Esophagus muscularis mucosa (tissue), 4 donors: ENCODE measurements at places on chromosomes 3 and 15. TPM values are rescaled to one million over a fixed set of nuclear protein-coding genes. Genes with fewer than 3 reads are reported as not detected.

GRCh38 chr15:70204652-70205051 lies 106.9 kb upstream of the TLE3 start:
- no peak for DNase-seq

DNA sequence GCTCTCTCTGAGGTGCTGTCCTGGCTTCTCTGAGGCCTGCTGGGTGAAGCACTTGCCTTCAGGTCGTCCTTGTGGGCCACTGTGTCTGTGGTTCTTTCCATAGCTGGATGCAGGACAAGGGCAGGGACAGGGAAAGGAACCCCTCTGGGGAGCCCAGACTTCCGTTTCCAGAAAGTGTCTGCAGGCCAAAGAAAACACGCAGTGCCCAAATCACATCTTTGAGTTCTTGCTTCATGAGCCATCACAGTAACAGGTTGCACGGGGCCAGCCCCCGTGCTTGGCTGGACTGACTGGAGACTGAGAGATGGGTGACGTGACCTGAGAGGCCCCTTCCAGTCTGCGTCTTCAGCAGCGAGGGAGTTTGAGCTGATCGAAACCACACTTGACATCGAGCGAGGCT lies 115.8 kb downstream of the GABRG3 start:
- peak; percentile 89 for DNase-seq

DNA sequence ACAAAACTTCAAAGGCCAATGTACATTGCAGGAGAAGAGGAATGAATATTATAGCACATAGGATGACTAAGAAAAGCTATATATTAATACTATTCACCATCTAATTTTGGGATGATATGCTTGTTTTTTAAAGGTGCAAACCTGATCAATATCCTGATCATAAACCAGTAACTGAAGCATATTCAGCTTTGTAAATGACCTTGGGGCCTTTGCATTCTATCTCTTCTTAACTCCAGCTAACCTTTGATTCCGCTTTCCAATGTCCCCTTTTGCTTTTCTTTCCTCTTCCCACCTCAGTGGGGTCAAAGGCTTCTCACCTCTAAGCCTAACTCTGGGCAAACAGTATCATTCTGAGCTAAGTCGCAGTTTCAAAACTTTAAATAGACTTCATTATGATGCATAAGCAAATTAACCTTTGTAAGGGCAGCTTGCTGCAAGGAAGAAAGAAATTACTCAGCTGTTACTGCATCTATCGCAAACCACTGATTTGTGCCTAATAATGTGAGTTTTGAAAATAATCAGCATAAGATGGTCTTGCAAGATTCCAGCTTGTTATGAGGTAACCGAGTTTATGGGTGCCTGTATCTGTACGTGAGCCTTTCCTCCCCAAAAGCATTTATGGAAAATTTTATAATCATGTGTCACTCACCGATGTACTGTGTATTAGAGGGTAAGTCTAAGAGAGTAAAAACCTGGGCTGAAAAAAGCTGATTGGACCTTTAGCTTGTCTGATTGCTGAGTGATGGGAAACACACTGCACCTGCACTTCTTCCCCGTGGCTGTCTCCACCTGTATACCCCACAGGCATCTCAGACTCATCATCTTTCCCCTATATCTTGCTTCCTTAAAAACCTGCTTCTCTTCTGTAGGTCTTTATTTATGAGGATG lies 116.8 kb downstream of the TPRG1 start:
- no peak for DNase-seq

GRCh38 chr15:81573098-81573746 lies 199.2 kb upstream of the TMC3 start:
- no peak for DNase-seq

DNA sequence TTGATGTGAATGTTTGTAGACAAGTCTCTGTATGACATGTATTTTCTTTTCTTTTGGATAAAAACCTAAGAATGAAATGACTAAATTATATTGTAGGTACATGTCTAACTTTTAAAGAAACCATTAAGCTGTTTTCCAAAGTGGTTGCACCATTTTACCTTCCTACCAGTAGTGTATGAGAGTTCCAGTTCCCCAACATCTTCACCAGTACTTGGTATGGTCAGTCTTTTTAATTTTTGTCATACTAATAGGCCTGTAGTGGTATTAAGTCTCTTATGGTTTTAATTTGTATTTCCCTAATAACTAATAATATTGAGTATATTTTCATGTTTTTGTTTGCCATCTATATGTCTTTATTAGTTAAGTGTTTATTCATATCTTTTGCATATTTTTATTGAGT lies 244.0 kb upstream of the LRRFIP2 start:
- no peak for DNase-seq

GRCh38 chr3:53823956-53824657 lies 22.1 kb downstream of the CHDH start:
- no peak for DNase-seq

DNA sequence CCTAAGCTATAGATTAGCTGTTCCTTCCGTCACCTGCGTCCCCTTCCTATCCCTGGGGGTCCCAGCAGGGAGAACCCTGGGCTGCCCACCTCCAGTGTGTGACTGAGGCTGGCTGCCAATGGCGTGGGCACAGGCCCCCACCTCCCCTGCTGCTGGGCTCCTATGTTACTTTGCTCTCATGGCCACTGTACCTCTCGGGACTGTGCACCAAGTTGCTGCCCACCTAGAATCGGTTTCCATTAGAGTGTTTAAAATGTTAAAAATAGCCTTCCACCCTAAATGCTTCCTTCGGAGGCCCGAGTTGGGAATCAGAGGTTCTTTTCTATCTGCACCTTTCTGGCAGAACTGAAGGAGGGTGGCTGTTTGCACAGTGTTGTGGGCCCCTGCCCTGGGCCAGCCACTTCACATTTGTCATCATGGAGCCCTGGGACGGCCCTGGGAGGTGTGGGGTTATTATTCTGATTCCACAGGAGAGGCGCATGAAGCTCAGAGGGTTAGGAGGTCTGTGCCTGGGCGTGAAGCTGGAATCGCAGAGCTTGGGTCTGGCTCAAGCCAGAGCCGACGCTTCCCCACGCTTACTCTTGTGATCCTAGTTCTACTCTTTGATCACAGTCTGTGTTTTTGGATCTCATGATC lies 29.1 kb downstream of the IRAK2 start:
- DNase-seq: no peak

DNA sequence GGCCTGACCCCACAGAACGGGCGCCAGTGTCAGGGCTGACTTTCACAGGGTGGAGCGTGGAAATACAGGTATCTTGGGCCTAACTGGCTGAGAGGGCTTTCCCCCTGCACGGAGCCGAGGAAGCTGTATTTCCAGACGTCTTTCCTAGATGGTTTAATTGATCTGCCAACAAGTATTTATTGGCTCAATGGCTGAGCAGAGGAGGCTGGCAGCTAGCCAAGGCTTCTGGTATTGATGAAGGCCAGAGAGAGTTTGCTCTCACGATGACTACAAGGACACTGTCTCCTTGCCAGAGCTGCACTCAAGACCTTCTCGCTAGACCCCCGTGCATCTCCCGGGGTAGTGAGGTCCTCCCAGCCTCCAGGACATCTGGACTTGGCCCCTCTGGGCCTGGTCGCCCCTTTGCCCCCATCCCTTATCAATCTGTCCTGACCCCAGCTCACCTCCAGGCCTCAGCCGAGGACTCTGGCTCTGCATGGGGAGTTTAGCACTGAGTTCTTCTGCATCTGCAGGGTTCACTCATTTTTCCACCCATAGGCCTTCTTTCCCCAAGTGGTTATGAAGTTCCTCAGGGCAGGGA lies 20.6 kb downstream of the SPSB4 start:
- no peak for DNase-seq

DNA sequence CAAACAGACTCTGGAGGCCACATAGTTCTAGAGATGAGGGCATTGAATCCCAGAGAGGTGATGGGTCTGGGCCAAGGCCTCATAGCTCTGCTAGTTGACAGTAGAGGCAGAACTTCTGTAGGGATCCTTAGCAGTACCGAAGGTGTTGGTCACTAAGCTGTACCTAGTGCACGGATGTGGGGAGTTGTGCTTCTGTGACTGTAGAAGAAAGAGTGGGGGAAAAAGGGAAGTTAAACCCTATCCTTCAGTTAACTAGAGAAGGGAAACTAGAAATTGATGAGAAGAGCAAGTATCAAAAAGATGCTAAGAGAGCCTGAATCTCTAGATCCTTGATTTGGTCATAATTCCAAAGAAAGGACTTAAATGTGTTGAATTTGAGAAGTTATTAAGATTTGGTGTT lies 186.7 kb downstream of the NFKBIZ start:
- no peak for DNase-seq

GRCh38 chr15:89971592-89971997 lies 29.5 kb upstream of the ZNF710 start:
- DNase-seq: no peak

GRCh38 chr3:25416176-25416575 lies 11.9 kb upstream of the RARB start:
- no peak for DNase-seq

GRCh38 chr3:154223519-154223918 lies 100.8 kb downstream of the DHX36 start:
- DNase-seq: no peak

GRCh38 chr3:149296972-149297371 lies 36.5 kb downstream of the TM4SF18 start:
- DNase-seq: no peak

- DNase-seq: no peak
Measured at GRCh38 chr3:73787620-73788019, 162.9 kb upstream of the PDZRN3 start.

DNA sequence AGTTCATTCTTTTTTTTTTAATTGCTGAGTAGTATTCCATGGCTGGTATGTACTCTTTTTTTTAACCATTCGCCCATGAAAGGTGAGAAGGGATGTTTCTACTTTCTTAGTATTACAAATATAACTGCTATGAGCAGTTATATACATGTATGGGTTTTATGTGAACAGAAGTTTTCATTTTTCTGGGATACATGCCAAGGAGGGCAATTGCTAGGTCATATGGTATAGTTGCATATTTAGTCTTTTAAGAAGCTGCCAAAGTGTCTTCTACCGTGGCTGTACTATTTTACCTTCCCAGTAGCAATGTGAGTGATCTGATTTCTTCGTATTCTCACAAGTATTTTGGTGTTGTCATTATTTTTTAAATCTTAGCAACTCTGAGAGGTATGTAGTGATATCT lies 11.2 kb upstream of the KLHL40 start:
- DNase-seq: no peak

GRCh38 chr3:94071713-94072284 lies 8.9 kb downstream of the NSUN3 start:
- DNase-seq: no peak

DNA sequence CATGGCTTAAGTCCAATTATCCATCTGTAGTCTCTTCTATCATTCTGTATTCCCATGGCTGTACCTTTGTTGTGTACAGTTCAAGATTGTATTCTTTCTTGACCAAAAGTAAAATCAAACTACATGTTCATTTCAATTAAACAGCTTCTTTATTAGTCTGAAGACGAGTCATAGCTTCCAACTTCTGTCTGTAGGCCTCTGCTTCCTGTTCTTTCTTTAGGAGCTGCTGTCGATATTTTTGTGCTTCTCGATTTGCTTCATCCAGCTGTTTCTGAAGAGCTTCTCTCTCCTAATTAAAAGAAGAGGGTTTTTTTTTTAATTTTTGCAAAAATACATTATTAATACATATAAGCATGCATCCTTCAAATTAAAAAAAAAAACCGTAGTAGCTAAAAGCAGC lies 13.0 kb upstream of the HDC start:
- no peak for DNase-seq

DNA sequence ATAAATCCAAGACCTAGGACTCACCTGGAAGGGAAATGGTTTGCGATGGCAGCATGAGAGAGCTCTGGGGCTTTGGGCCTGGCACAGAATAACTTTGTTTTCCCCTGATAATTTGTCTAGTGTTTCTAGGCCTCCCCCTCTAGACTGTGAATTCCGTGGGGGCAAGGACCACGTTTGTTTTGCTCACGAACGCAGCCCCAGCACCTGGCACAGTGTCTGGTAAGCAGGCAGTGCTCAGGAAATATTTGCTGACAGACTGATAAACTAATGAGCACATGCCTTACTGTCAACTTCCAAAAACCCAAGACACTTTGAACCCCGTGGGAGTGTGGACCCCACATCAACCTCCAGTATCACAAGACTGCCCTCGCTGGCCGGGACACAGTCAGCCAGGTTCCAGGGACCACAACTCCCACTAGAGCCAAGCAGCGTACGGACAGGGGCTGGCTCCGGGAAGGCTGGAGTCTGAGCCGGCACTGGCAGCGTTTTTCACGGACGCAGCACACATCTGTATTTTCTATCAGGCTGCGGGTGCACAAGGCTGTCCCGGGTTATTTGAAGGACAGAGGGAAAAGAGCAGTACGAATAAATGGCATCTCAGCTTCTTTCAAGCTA lies 146.5 kb downstream of the XXYLT1 start:
- no peak for DNase-seq

- DNase-seq: no peak
Measured at GRCh38 chr15:59199626-59200465, 6.8 kb upstream of the LDHAL6B start.

- DNase-seq: no peak
Measured at GRCh38 chr15:96321639-96322535, 8.6 kb upstream of the NR2F2 start.

- no peak for DNase-seq
Measured at GRCh38 chr3:197802779-197803459, 11.9 kb downstream of the LRCH3 start.

DNA sequence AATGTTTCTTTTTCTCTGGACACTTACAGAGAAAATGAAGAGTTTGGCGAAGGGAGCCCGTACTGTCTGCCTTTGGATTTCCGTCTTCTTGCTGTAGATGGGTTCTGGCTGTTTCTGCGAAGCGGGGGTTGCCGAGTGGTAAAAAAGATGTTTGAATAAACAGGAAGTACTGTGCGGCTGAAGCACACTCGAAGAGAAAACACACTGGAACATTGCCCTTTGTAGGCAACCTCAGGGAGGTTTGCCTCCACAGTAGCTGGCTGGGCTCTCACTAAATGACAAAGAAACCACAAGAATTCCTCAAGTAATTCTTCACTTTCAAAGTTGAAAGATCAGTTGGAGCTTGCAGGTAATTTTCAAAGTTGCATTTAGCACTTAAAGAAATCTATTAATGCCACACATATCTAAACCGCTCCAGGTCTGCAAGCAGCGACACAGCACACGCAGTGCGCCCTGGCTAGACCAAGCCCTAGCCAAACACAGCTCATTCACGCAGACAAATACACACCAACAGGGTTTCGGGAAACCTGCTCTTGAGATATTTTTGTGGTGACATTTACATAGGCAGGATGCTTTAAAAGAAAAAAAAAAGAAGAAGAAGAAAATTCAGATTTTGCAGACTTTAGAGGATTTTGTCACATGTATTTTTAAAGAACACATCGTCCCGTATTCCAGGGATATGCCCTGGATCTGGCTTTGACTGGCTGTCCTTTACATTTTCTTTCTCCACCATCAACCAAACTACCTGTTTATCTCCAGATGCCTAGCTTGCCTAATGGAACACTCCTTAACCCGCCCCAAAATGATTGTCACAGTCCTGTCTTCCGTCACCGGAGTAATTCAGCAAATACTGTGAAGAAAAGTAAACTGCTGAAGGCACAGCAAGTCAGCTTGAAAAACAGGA lies 452.8 kb downstream of the FOXP1 start:
- peak; percentile 94 for DNase-seq

PRRT3 gene
- total RNA-seq: 0.83 TPM

CAPN3 gene
- 2.7 TPM for total RNA-seq

ECE2 gene
- total RNA-seq: 0.66 TPM

POPDC2 gene
- total RNA-seq: 85.5 TPM

CLRN1 gene
- not detected for total RNA-seq

GOLGA6L10 gene
- total RNA-seq: 0.71 TPM

CTXND1 gene
- total RNA-seq: 0.71 TPM

CCDC39 gene
- under 0.01 TPM for total RNA-seq

ADAMTS7 gene
- 4.6 TPM for total RNA-seq

IL17RB gene
- total RNA-seq: 0.63 TPM

CFAP92 gene
- total RNA-seq: 0.19 TPM

SERPINI2 gene
- total RNA-seq: 1.2 TPM

RBP2 gene
- not detected for total RNA-seq
